Activated naive CD4-positive, alpha-beta T cell (primary cell): ENCODE measurements at places on chromosomes 3 and 15.

DNA sequence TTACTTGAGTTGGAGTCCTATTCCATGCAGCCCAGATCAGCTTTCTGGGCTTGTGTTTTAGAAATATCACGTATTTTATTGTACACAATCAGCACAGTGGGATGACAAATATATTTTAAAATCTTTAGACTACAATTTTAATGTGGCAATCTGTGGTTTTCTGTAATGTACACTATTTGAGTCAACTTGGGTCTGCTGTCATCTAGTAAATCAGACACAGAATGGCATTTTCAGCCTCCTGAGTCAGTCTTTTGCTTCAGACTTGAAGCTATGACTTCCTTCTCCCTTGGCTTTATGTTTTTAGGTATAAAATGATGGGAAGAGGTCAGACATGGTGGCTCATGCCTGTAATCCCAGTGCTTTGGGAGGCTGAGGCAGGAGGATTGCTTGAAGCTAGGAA lies 232.1 kb downstream of the NECTIN3 start:
- DNase-seq, result no peak

DNA sequence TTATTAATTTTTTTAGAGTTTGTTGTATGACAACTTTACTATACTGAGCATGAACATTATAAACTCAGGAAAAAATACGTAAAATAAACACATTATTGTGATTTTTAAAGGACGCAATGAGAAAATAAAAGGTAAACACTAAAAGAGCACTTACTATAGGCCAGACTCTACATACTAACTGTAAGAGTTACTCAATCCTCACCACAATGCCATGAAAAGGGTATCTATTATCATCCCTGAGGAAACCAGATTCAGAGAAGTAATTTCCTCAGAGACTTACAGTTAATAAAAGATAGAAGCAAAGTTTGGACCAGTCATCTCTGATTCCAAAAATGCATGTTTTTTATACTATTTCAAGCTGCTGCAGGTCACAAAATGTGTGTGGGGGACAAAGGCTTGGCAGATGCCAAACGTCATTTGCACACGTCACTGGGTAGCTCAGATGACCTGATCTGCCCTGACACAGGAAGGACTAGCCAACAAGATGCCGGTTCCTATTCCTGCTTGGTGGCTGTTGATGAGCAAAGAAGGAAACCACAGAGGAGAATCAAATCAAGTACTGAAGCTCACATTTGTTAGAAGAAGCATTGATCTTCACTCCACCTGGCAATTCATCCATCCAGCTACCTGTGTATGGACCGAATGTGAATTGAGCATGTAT lies 42.3 kb downstream of the KLHL6 start:
- no peak for DNase-seq

DNA sequence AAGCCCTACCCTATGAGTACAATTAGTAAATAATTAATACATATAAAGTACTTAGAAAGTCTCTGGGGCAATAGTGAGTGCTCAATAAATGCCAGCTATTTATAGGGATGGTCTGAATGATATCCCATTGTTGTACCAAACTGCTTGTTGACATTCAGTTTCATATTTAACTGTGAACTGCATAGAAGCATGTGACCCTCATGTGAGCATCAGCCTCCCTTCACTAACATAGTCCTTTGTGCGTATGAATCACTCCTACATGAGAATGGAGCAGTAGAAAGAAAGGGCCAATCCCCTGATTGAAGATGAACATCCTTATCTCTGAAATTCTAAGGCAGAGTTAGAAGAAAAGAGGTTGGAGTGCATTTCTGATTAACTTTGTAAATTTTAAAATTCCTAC lies 68.7 kb upstream of the ATP10A start:
- DNase-seq, result no peak

- DNase-seq, result no peak
Observed at GRCh38 chr15:83204697-83205096, 2.9 kb downstream of the HDGFL3 start.

GRCh38 chr3:128494367-128494650 lies 1.3 kb upstream of the GATA2 start:
- DNase-seq, result no peak

DNA sequence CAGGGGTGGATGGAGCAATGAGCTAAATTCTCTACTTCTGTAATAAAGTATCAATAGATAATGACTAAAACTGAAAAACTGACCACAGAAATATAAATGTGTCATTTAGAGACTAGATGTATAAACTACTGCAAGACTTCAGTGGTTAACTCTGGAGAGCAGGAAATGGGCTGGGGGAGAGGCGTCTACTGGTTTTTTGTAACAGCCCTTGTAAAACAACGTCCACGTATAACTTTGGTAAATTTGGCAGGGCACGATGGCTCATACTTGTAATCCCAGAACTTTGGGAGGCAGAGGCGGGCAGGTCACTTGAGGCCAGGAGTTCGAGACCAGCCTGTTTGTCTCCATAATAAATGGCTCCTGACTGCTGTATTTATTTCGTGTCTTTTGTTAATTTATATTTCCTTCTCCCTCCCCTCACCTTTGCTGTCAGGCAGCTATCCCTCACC lies 12.5 kb downstream of the RAB27A start:
- no peak for DNase-seq

DNA sequence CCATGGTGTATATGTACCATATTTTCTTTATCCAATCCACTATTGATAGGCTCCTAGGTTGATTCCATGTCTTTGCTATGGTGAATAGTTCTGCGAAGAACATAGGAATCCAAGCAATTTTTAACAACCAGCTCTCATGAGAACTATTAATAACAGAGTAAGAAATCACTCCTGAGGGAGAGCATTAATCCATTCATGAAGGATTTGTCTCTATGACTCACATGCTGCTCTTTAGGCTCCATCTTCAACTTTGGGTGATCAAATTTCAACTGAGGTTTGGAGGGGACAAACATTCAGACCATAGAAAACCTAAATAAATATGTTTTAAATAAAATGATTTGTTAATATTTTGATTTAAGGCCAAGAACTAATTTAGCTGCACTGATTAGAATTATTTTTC lies 147.4 kb downstream of the NSUN3 start:
- no peak for DNase-seq

DNA sequence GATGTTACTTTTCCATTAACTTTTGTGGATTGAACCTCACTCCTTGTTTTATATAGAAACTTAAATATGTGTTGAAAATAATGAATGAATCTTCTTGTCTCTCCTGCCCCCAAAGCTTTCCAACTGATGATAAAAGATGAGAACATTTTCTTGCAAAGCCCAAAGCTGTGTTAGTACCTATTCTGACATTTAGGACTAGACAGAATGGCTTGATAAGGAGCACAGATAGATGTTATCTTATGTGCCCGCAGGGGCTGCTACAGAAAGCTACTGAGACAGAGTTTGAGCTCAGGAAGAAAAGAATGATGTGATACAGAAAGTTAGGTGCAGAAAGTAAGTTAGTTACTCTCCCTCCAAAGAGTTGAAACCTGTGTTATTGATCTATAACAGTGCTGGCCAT lies 109.4 kb upstream of the ATP11B start:
- DNase-seq, result no peak

DNA sequence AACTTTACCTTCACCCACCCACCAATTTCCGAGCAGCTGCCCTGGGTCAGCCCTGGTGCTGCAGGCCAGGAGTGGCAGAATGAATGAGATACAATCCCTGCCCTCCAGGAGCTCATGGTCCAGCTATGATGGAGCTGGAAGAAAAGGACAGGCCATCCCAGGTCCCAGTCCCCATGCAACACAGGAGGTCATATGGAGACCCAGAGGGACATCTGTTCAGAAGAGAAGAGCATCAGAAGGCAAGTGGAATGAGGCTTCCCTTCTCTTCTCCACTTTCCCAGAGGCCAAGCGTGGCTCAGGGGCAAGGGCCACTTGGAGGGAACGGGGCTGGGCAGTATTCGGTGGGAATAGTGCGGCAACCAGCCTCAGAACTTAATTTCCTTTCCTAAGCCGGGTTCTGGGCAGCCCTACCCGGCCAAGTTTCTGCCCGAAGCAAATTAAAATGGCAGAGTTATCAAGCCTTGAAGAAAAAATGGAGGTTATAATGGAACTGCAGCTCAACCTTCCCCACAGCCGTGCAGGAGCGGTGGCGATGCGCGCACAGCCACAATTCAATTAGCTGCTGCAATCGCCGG lies 35.9 kb downstream of the TLE3 start:
- no peak for DNase-seq

DNA sequence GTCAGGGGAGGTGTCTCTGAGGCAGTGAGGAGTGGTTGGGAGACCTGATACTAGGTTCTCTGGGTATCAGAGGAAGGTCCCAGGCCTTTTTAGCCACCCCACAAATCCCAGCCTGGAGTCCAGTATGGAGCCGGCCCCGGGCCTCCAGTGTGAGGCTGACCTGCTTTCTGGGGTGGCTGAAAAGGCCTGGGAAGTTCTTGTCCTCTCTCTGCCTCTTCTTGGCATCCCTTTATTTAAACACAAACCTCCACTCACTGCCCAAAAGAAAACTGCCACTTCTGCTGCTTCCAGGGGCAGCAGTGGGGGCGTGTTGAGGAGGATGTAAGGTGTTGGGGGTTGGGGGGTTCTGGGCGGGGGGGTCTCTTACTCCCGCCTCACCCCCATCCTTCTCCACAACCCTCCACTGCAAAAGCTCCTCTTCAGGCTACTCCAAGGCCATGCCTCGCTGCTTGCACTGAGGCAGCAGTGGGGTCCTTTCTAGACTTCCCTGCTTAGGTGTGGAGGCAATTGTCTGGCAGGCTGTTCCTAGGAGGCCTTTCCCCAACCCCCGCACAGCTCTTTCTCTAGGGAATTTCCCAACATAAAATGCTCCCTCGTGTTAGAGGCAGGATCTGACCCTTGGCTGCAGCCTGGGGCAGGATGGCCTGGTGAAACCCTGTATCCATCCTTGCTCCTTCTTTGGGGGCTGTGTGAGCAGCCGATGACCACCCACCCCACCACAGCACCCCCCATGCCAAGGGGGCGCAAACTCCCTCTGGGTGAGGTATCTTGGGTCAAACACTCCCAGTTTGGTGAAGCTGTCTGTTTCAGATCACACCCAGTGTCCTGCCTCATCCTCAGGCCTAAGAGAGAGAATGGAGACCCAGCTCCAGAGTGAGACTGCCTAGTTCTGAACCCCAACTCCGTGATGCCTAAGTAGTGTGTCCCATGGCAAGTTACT lies 12.1 kb upstream of the RAD18 start:
- DNase-seq, result no peak

DNA sequence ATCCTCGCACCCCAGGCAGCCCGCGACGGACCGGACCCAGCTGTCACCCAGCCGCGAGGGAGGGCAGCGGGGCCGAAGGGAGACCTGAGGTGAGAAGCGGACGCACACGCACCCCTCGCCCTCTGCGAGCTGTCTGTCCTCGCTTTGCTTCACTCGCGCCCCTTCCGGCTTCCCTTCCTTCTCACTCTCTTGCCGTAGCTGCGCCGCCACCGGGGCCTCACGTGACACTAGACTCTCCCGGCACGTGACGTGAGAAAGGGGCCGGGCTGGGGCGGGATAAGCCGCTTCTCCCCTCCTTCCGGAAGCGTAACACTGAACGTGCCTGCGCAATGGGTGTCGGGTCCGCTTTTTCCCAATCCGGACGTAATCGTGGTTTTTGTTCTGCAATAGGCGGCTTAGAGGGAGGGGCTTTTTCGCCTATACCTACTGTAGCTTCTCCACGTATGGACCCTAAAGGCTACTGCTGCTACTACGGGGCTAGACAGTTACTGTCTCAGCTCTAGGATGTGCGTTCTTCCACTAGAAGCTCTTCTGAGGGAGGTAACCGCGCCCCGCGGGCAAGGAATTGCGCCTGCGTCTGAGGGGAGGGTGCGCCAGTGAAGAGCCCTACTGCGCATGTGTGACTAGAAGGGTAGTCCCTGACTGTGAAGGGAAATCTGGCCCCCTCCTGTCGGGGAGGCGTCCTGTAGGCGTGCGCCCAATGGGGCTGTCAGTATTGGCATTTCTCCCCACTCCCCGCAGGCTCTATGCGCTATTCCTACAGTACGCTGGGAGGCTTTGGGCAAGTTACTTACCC lies at the start of the genes ATG3 and SLC35A5:
Gene ATG3, minus strand, starts transcription at position 229 of the 796 bp plus-strand sequence. CDS start 434 bp downstream, outside the sequence.
Gene SLC35A5, plus strand, starts transcription at position 312 of the 796 bp plus-strand sequence. CDS start 1,359 bp downstream, outside the sequence.
- DNase-seq, result peak; percentile 99

DNA sequence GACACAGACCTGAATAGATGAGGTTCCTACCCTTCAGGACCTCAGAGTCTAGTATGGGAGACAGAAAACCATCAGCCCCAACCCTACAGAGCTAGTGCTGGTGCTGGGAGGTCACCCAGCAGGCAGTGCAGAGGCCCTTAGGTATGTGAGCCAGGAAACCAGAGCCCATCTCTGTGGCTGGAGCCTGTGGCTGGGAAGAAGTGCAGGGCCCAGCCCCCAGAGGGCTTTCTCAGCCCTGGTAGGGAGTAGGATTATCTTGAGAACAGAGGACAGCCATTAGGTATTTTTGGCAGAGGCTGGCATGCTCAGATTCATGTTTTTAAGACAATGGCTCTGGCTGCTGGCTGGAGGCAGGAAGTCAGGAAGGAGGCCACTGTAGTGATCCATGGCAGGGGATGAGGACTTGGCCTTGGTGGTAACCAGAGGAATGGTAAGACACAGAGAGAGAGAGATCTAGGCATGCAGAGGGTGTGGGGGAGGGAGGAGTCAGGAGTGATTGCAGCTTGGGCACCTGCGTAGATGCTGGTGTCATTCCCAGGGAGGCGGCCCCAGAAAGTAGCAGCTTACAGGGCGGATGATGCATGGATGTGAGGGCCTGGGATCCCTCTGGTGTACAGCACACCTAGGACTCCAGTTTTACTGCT lies 220.9 kb upstream of the EIF1B start:
- DNase-seq, result no peak

DNA sequence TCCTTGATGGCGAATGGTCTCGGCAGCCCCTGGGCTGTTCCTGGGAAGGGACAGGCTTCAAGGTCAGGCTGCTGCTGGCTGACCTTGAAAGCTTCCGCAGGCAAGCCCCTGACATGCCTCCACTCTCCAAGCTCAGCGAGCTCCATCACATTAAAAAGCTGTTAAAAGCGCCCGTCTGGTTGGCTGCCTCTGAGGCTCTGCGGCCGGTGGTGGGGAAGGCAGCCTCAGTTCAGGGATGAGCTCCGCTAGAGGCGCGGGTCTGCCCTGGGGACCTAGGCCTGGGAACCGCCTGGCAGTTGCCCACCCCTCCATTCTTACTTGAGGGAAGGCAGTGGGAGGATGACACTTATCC lies 103.8 kb downstream of the LINGO1 start:
- DNase-seq, result no peak
